ENCODE measurements at places on chromosomes 2 and 18.

DNA sequence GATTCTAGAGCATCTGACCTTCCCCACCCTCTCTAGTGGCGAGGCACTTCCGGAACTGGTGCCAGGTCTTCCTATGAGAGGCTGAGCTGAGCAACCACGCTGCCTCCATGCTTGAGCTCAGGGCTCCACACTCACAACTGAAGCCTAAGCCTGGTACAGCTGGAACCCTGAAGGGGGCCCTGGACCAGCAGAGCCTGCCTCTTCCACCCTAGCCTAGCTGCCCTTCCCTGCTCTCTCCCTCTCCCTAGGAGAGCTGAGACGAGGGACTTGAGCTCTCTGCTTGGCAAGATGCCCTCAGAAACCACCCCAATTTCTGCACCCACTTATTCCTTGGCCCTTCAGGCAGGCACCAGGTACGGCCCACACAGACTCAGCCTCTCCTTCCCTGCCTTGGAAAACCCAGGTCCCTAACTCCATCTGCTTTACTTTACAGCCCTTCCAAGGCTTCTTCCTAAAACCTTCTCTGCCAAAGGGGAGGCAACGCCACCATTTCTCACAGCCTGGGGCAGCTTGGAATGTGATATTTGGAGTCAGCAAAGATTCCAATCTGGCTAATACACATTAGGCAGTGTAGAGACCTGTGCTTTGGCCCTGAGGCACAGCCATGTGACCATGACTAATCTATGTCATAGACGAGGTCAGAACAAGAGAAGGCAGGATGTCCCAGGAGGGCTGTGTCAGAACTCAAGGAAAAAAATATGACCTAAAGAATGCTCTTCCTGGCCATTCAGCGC is 18.8 kb downstream of the COX7A2L start:
- no peak for DNase-seq

DNA sequence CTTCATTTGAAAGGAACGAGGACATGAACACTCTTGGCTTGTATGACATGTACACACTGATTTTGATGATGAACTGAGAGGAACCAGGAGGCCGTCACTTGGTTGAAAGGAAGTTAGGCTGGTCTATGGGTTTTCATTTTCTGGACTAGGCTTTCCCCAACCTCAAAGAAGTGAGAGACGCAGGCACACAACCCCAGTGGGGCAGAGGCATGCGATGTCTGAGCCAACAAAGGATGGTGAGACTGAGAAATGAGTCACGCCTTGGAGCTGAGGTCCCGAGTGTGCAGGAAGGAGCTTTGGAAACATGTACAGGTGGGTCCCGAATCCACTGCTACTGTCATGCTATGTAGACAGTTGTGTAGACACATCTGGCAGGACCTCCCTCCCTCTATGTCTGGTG is 24.1 kb downstream of the SIGLEC15 start:
- no peak for DNase-seq

- no peak for DNase-seq
Measured at GRCh38 chr2:73218298-73218697, 4.3 kb downstream of the SMYD5 start.

GRCh38 chr2:10064932-10065772 is 15.1 kb downstream of the CYS1 start:
- DNase-seq = no peak

- DNase-seq = no peak
Measured at GRCh38 chr2:44789971-44790721, 151.4 kb upstream of the SIX3 start.
